ENCODE measurements at places on chromosomes 16 and 17. TPM values are rescaled to one million over a fixed set of nuclear protein-coding genes. Genes with fewer than 3 reads are reported as not detected.

The LDHD gene
- total RNA-seq, result 0.86 TPM

The OVCA2 gene
- total RNA-seq, result 72.0 TPM

The TXNDC17 gene
- 273 TPM for total RNA-seq

The TAOK2 gene
- 38.3 TPM for total RNA-seq

The TMED6 gene
- not detected for total RNA-seq

The EVPLL gene
- total RNA-seq, result not detected

The GRAPL gene
- not detected for total RNA-seq

The ZFHX3 gene
- total RNA-seq, result 1.2 TPM

The PYDC1 gene
- not detected for total RNA-seq

The BAHCC1 gene
- 6.3 TPM for total RNA-seq

The PRR29 gene
- under 0.01 TPM for total RNA-seq

The DDX28 gene
- total RNA-seq, result 3.5 TPM

The OTOA gene
- total RNA-seq, result not detected

The TIMM22 gene
- 18.8 TPM for total RNA-seq

The BLTP2 gene
- total RNA-seq, result 88.2 TPM

The ZMYND15 gene
- total RNA-seq, result not detected

The NUDT7 gene
- 22.5 TPM for total RNA-seq

The HBQ1 gene
- not detected for total RNA-seq
